ENCODE measurements at places on chromosomes 13 and 19.
A peak's percentile ranks its signal among the peaks of the same experiment; 100 is the strongest.

DNA sequence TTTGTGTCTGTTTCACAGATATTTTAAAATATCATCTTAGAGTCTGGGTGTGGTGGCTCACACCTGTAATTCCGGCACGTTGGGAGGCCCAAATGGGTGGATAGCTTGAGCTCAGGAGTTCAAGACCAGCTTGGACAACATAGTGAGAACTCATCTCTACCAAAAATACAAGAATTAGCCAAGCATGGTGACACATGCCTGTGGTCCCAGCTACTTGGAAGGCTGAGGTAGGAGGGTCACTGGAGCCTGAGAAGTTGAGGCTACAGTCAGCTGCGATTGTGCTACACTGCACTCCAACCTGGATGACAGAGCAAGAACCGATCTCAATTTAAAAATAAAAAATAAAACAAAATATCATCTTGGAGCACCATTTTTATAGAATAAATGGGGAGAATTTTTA, 1247.6 kb upstream of the MIR17HG start:
- DNase-seq = no peak

DNA sequence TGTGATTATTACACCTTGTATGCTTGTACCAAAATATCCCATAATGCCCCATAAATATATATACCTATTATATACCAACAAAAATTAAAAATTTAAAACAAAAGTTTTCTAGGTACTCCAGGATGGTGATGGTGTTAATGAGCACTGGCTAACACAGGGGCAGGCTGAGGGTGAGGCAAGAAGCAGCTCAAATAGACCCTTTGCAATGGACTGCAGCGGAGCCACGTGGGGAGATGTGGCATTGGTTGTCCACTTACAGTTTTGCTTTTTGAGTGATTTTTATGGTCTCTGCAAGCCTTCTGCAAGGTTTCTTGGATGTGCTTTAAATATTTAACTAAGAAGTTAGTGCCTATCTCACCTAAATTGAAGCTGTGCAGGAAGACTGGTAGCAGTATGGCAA, 132.9 kb downstream of the RAP2A start:
- DNase-seq = no peak

- DNase-seq = no peak
Observed at GRCh38 chr19:29562299-29563297, 36.8 kb downstream of the VSTM2B start.

GRCh38 chr13:114152285-114152645, 19.8 kb upstream of the RASA3 start:
- no peak for DNase-seq

- no peak for DNase-seq
Observed at GRCh38 chr13:99994638-99995020, 13.0 kb downstream of the ZIC2 start.

DNA sequence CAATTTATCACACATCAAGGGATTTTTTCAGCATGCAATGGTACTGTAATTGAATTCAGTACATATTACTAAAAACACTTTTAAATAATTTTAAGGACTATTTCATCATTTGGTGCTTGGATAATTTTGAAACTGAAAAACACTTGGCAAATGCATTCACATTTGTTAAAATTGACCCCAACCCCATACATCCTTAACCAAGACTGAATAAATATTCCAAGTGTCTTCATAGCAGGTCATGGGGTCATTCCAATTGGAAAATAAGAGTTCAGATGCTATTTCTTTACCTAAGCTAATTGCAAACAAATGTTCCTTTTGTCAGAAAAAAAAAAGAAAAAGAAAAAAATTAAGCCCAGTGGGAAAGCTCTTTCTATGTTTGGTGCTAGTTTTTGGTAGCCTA, 516.4 kb upstream of the SPRY2 start:
- DNase-seq = no peak

DNA sequence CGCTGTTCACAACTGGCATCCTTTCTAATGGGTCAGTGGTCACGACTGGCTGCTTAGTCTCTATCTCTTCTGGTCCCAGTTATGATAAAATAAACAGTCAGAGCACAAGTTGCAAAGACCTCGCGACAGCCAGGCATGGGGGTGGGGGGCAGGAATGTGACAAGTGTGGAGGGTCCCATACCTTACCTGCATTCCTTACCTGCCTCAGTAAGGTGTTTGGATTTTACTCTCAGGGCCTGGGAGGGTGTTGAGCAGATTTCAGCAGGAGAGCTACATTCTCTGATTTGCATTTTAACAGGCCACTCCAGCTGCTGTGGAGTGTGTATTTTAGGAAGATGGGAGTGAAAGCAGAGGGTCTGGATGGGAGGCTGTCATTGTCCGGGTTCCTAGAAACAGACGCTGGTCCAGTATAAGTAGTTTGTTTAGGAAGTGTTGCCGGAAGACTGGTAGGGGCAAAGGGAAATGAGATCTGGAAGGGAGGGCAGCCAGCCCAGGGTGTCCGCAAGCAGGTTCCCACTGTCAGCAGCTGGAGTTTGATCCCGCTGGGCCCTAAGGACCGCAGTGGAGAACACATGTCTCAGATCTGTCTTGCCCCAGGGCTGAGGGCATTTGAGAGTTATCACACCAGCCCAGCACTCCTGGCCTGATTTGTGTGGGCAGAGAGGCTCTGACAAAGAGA, 920.0 kb downstream of the UQCRFS1 start:
- DNase-seq = no peak

DNA sequence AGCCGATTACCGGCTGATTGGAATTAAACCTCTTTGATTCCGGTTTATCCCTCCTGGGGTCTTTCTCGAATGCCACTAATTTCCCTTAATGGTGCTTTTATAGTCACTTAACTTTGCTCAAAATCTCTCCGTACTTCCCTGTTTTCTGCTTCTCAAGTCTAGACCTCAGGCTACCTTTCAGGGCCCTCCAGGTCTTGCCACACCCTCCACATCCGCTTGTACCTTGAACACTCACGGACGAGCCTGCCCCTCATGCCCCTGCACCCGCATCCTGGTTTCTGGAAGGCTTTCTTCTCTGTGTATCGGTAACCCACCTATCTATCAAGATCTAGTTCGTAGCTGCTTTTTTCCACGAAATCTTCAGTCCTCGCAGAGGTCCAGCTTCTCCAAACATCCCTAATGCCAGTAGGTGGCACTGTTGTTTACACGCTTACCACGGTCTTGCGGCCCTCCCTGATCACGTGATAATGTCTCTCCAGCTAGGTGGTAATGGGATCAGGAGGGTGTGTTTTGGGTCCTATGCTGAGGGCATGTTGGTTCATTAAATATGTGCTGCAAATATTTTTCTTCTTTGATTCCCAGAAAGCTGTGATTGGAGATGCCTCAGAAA, 13.8 kb downstream of the ATP12A start:
- peak; percentile 44 for DNase-seq

GRCh38 chr13:98141509-98142379, 1.1 kb upstream of the FARP1 start:
- no peak for DNase-seq

- DNase-seq = no peak
Observed at GRCh38 chr13:33869005-33869404, 51.1 kb downstream of the RFC3 start.

GRCh38 chr13:21015284-21015683, 46.1 kb downstream of the LATS2 start:
- no peak for DNase-seq

DNA sequence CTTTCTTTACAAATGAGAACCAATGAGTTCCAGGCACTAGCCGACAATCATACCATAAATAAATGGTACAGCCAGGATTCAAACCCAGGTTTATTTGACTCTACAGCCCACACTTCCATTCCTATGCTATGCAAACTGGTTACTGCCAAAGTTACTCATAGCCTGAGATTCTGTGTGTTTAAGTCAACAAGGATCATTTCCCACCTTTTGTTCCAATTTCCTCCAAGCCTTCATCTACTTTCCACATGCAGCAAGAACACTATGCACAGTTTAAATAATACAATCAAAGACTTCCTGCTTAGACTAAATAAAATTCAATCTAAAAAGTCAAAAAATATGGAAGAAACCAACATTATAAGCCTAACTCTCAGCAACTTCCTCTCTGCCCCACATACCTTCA, 59.2 kb upstream of the KLF12 start:
- DNase-seq = no peak

DNA sequence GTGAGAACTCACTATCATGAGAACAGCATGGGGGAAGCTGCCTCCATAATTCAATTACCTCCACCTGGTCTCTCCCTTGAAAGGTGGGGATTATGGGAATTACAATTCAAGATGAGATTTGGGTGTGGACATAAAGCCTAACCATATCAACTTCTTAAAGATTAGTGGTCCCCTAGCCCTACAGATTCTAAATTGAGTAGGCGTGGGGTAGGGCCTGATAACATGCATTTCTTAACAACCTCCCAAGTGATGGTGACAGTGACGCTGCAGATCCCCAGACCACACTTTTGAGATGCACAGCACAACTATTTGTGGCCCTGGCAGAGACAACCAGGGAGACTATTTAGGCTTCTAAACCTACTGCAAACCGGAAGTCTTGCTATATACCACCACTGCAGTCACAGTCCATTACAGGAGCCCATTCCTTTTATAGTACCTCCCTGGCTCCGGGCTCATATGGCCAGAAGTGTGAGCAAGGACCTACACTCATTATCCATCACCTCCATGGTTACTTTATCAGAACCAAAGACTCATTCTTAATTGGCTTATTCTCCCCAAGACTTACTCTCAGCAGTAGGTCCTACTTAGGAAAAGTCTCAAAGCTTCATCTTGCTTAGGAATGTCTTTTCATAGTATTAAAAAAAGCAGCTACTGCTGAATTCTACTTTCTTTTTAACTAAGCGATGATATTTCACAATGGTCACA, 2.1 kb upstream of the DPY19L3 start:
- no peak for DNase-seq

GRCh38 chr19:51224163-51224641, 678 bp upstream of the CD33 start:
- no peak for DNase-seq

DNA sequence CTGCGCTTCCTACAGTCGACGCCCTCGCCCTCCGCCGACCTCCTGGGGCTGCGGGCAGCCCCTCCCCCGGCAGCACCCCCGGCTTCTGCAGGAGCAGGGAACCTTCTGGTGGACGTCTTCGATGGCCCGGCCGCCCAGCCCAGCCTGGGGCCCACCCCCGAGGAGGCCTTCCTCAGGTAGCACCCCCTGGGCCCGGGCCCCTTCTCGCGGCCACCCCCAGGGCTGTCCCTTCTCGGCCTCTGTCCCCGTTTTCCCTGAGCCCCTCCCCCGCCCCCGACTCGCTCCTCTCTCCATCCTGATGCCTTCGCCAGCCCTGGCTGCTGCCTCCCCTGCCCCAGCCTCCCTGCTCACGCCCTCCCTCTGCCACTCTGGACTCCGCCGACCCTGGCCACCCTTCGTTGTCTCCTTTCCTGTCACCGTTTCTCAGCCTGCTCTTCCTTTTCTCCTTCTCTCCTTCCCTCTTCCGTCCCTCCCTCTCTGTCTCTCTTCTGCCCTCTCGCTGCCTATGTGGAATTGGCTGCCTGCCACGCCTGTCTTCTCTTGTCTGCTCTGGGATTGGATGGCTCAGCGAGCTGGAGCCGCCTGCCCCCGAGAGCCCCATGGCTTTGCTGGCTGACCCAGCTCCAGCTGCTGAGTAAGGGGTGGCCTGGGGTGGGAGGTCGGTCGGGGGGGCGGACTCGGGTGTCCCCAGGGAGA, 11.0 kb downstream of the FUZ start:
- DNase-seq = peak; percentile 92

DNA sequence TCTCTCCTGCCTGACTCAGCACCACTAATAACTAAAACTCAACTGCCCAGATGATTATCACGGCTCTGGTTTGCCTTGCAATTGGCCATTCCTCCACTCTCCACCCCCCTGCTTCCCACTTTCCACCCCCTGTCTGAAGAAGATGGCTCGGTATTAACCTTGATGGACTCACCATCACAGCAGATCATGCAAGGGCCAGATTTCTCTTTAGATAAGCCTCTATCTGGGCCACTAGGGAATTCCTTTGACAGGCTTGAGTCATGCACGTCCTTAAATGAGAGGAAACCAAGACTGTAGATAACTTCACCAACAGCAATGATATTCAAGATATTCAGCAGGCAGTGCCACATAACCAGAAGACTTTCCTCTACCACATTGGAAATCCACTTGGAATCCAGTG, 131.1 kb upstream of the NBEA start:
- no peak for DNase-seq

- peak; percentile 74 for DNase-seq
Observed at GRCh38 chr19:13784731-13785452, 10.4 kb upstream of the ZSWIM4 start.

- peak; percentile 71 for DNase-seq
Observed at GRCh38 chr19:47124937-47125668, 5.5 kb upstream of the SAE1 start.

- DNase-seq = no peak
Observed at GRCh38 chr13:95505265-95505664, 47.3 kb upstream of the CLDN10 start.

- peak; percentile 76 for DNase-seq
Observed at GRCh38 chr19:50658441-50659317, 9.4 kb downstream of the C19orf81 start.

DNA sequence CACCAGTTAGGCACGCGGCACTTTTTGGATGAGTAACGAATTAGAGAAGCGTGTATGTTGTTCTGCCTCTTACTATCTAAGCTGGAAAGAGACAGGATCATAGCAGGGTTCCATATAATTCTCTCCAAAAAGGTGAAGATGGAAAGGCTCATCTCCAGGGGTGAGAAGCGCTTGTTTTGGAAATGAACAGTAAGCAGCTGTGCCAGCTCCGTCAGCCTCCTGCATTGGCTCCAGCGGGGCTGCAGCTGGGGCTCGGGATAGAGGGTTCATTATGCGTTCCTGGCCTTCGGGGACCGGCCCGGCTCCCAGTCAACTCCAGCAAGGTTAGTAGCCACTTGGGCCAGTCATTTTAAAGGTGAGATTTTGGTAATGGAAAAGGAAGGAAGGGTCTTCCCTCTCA, 155.5 kb downstream of the COL4A1 start:
- DNase-seq = no peak

DNA sequence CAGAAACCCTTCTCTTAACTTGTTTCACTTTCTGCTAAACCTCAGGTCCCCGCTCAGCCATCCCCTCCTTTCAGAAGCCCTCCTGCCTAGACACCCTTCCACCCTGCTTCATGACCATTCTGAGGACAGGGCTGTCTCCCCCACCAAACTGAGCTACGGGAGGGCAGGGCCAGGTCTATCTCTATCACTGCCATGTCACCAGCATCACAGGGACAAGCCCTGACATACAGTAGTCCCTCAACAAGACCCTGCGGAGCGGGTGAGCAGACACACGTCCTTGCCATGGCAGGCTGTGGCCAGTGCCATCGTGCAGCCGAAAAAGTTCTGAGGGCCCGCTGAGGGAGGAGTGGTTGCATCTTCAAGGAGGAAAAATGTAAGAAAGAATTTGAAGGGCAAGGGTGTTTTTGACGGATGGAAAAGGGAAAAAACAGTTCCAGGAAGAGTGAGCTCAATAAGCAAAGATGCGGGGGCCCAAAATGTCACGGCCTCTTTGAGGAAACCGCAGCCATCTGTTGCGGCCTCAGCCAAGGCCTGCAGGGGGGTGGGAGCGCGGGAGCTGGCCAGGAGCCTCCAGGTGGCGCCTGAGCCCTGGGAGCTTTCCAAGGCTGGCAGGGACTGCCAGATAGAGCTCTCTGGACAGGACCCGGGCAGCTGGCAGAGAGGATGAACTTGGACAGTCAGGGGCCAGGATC, 8.1 kb downstream of the PTGIR start:
- peak; percentile 71 for DNase-seq

- no peak for DNase-seq
Observed at GRCh38 chr13:30735025-30735871, at the start of gene ALOX5AP. ALOX5AP (plus strand) TSS chr13:30735543; CDS start chr13:30735606, 63 bp downstream.
